Activated CD8-positive, alpha-beta memory T cell treated with anti-CD3 and anti-CD28 coated beads for 36 hours (primary cell): ENCODE measurements at places on chromosomes 2 and 18. TPM values are rescaled to one million over a fixed set of nuclear protein-coding genes. Genes with fewer than 3 reads are reported as not detected.

The KIF1A gene
- total RNA-seq, result 2.6 TPM

The ARHGEF33 gene
- 0.89 TPM for total RNA-seq

The ZNF519 gene
- total RNA-seq, result 13.6 TPM

The PLCL1 gene
- 0.17 TPM for total RNA-seq

The G6PC2 gene
- total RNA-seq, result not detected

The LOXL3 gene
- 1.4 TPM for total RNA-seq

The ANKRD30BL gene
- total RNA-seq, result not detected

The HOXD1 gene
- not detected for total RNA-seq

The FN1 gene
- total RNA-seq, result 0.19 TPM

The MAP4K4 gene
- total RNA-seq, result 25.8 TPM

The BMP10 gene
- not detected for total RNA-seq

The NMS gene
- not detected for total RNA-seq

The ALPP gene
- not detected for total RNA-seq

The CRACDL gene
- total RNA-seq, result 0.04 TPM

The ZNF385B gene
- not detected for total RNA-seq

The GATA6 gene
- total RNA-seq, result not detected

The NCK2 gene
- 59.3 TPM for total RNA-seq

The RAX gene
- not detected for total RNA-seq

The MROH2A gene
- total RNA-seq, result not detected

The TDRD15 gene
- total RNA-seq, result not detected

The ELOA2 gene
- total RNA-seq, result not detected

The TTL gene
- total RNA-seq, result 43.6 TPM

The FAM124B gene
- 0.11 TPM for total RNA-seq

The CFAP53 gene
- 0.36 TPM for total RNA-seq

The TNFAIP6 gene
- total RNA-seq, result not detected

The SLC40A1 gene
- total RNA-seq, result 1.8 TPM

The IL1A gene
- total RNA-seq, result 3.3 TPM

The THOC1 gene
- total RNA-seq, result 61.9 TPM

The IL36RN gene
- not detected for total RNA-seq

The OTX1 gene
- 0.13 TPM for total RNA-seq

The ERICH2 gene
- not detected for total RNA-seq

The CNRIP1 gene
- not detected for total RNA-seq

The AQP12B gene
- not detected for total RNA-seq

The HOXD11 gene
- not detected for total RNA-seq

The BCL11A gene
- total RNA-seq, result 0.15 TPM

The STON1 gene
- total RNA-seq, result 1.5 TPM

The SKOR2 gene
- not detected for total RNA-seq

The TUBA4B gene
- not detected for total RNA-seq

The DSG3 gene
- total RNA-seq, result not detected

The NR4A2 gene
- total RNA-seq, result 34.7 TPM

The ACVR2A gene
- 1.4 TPM for total RNA-seq

The ARHGAP28 gene
- total RNA-seq, result not detected

The PLCD4 gene
- 0.10 TPM for total RNA-seq

The CD8B gene
- total RNA-seq, result 250 TPM

The MARCO gene
- not detected for total RNA-seq
